IMR-90 (cell line): ENCODE measurements at places on chromosomes 6 and 20. TPM values are rescaled to one million over a fixed set of nuclear protein-coding genes. Genes with fewer than 3 reads are reported as not detected.

DNA sequence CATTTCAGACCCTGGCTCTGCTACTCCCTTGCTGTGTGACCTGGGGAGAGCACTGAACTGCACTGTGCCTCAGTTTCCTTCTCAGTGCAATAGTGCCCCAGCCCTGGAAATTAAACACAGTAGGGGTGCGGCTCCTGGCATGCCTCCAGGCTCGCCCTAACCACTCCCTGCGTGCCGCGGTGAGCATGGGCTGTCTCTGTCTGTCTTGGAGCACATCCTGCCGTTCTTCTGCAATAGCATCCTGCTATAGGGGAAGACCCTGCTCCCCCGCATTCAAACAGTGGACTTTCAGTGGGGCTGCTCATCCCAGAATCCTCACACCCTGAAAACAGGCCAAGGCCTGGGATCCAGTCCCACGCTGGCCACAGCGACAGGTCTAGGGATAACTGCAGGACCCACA, 129.5 kb downstream of the FOXC1 start:
- DNase-seq = no peak

DNA sequence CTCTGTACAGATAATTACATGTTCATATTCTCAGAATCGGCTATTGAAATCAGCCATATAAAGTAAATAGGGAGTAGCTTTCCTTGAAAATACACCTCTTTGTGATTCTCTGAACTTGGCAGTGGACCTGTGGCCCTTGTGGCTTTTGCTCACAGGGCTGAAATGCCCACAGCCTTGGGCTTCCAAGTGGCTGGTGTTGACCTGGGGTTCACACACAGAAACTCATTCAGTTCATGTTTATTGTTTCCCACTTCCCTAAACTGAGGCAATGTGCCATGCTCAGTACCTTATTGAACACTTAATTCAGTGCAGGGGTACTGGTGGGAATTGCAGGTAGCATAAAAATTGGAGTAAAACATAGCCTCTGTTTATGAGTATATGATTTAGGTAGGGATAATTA, 19.1 kb upstream of the TULP4 start:
- no peak for DNase-seq

LHFPL5 gene
- polyA plus RNA-seq = not detected in 2 replicates

LTB gene
- polyA plus RNA-seq = not detected in 2 replicates

MUC22 gene
- polyA plus RNA-seq = 0.02 TPM in 1 of 2 replicates, not detected in the other
